ENCODE measurements at places on chromosomes 4 and X.

DNA sequence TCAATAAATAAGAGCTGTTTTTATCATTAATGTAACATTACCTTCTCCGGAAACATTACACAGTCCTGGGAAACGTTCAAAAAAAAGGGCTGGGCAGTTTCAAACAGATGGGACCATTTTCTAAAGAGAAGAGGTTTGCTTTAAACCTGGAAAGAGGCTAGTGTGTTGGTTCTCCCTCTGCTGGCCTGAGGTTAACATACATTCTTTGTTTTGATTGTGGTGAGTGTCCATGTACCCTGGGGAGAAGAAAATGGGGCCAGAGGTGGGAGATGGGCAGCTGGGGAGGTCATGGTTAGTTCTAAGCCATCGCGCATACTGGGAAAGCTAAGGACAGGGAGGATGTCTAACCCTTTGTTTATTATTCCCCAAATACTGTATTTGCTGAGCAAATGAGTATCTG is 194.7 kb downstream of the CPEB2 start:
- no peak for DNase-seq

GRCh38 chr4:76963131-76963750 is 13.7 kb downstream of the SEPTIN11 start:
- no peak for DNase-seq

GRCh38 chr4:102431608-102431961 is 69.6 kb upstream of the NFKB1 start:
- no peak for DNase-seq

GRCh38 chrX:40106676-40107290 is 9.0 kb upstream of the BCOR start:
- DNase-seq, result no peak

DNA sequence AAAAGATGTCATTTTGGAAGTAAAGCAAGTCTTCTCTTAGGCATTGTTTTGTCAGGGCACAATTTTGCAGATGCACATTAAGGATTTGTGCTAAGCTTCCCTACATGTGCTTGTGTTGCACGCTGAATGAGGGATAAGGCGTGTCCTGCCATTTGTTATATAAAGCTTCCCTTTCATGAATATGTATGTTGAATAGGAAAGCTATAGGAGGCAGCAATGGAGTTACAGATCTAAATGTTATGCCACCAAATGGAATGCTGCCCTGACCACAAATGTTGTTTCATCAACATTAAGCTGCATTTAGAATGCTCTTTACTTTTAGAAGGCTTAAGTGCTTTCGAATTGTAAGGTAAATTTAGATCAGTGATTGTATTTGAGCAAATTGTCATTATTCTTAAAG is 20.9 kb downstream of the SGMS2 start:
- DNase-seq, result no peak

DNA sequence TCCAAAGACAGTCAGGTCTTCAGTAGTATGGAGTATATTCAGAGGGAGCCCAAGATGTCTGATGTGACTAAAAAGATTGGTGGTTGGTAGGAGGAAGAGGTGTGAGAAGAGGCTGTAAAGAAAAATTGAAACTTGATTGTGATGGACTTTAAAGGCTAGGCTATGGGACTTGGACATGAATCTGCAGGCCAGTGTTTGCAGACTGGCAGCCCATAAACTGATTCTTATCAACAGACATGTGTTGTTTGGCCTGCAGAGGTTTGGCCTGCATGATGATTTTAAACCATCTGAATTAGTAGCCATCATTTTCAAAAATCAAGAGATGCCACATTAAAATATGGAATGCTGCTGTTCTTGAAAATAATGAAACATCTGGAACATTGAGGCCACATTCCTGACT is 5.4 kb upstream of the AR start:
- no peak for DNase-seq

DNA sequence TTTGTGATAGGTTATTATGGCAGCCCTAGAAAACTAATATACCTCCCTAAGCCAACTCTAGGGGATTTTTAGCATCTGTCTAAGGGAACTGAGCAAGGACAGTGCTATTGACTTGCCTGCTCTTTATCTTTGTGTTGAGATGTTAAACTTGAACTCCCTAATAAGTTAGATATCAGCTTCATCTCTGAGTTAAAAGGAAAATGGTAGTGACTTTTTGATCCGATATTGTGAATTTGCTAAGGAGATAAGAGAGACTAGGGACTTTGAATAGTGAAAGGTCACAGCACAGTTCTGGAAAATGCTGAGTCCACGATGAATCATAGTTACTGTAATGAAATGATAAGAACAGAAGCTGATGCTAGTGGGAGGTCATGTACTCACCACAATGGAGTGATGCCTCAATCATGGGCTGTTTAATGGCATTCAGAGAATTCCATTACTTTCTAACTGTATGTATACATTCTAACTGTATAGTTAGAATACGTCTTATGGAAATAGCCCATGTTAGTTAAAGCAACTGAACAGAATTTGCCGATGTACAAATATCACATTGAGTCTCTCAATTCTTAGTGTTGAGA is 147.2 kb downstream of the GLRA3 start:
- no peak for DNase-seq

GRCh38 chrX:150205011-150205410 is 158.1 kb upstream of the MAMLD1 start:
- DNase-seq, result no peak

DNA sequence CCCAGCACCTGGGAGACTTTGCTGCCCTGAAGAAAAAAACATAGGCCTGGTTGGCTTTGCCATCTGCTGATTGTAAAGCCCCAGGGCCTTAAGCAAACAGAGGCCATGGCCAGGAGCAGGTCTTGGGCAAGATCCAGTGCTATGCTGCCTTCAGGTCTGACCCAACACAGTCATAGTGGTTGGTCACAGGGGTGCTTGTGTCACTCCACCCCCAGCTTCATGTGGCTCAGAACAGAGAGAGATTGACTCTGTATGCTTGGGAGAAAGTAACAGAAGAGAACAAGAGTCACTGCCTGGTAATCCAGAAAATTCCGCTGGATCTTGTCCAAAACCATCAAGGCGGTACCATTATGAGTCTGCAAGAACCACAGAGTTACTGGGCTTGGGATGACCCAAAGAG is 24.4 kb upstream of the SMARCA5 start:
- no peak for DNase-seq

Data from stimulated activated naive CD8-positive, alpha-beta T cell treated with anti-CD3 and anti-CD28 coated beads, Interleukin-15, amount 100 ng/mL, for 72 hours (primary cell).